ENCODE measurements at places on chromosomes 7 and 10.

GRCh38 chr7:2018569-2019460 lies 213.9 kb downstream of the MAD1L1 start:
- DNase-seq, result no peak

DNA sequence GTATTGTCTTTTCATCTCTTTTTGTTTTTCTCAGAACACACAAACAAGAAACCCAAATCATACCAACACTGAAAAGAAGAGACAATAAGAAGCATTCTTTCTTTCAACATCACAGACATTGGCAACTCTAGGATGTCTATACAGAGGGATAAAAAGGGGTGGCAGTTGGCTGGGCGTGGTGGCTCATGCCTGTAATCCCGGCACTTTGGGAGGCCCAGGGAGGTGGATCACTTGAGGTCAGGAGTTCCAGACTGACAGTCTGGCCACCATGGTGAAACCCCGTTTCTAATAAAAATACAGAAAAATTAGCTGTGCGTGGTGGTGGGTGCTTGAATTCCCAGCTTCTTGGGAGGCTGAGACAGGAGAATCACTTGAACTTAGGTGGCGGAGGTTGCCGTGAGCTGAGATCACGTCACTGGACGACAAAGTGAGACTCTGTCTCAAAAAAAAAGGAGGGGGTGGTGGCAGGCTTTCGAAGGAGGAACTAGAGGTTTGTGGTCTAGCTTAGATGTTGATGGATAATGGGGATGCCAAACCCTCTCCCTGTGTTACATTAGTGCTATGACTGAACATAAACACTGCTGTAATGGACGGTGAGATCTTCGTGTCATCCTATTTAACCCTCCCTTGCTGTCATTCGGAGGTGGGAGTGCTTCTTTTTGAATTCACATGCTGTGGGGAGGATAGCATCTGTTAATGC lies 9.4 kb downstream of the CNNM2 start:
- no peak for DNase-seq

DNA sequence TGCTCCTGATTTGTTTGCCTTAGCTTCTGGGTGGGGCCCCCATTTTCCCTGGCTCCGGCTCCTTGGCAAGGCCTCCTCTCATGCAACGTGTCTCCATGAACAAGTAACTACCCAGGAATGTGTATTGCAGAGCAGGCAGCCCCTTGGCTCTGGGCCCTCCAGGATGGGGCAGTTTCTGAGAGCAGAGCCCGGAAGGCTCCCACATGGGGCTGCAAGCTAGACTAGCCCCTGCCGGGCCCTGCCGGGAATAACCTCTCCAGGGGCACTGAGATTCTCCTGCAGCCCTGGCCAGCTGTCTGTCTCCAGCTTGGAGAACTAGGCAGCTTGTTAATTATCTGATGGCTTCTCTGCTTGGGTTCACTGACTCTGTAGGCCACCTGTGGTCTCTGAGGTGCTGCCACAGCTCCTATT lies 184.0 kb upstream of the INHBA start:
- no peak for DNase-seq

- DNase-seq, result no peak
These were observed 8.6 kb downstream of the ZSCAN25 start for GRCh38 chr7:99625321-99625720.

- DNase-seq, result no peak
These were observed 18.0 kb downstream of the ADAP1 start for GRCh38 chr7:936386-937054.

GRCh38 chr10:102770108-102770482 lies 26.3 kb downstream of the WBP1L start:
- DNase-seq, result no peak

DNA sequence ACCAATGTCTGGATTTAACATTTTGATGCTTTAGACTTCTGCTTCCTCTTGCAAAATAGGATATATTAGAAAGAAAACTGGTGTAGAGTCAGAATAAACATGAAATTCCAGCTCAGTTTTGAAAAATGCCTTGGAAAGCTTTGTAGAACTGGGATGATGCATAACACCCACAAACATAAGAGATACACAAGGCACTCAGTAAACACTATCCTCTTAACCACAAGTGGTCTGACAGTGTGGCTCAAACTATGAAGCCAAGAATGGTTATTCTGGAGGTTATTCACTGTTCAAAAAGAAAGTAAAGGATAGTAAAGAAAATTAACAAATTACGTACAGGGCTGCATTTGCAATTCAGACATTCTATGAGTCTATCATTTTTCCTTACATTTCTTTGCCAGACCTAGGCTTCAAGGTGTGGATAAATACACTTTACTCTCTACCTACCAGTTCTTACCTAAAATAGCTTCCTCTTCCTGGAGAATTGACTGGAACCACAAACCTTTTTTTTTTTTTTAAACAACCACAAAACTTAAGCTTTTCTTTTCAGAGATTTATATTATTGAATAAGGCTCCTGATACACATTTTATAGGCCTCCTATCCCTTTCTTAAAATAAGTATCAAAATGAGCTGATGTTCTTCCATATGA lies 9.0 kb upstream of the RSBN1L start:
- no peak for DNase-seq

DNA sequence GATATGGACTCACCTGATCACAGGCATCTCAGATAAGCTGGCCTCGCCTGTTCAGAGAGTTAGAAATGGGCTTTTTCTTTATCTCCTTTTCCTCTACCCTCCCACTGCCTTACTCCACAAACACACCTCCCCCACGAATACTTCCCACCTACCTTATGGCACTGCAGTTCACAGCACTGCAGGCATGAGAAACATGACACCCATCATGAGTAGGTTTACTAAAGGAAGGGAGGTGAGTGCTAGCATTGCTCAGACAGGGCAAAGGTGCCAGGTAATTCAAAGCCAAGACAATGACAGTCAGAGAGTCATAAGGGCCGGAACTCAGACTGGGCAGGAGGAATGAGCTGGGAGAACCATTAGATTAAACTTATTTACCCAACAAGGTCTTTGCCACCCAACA lies 220.6 kb downstream of the FAM107B start:
- no peak for DNase-seq

DNA sequence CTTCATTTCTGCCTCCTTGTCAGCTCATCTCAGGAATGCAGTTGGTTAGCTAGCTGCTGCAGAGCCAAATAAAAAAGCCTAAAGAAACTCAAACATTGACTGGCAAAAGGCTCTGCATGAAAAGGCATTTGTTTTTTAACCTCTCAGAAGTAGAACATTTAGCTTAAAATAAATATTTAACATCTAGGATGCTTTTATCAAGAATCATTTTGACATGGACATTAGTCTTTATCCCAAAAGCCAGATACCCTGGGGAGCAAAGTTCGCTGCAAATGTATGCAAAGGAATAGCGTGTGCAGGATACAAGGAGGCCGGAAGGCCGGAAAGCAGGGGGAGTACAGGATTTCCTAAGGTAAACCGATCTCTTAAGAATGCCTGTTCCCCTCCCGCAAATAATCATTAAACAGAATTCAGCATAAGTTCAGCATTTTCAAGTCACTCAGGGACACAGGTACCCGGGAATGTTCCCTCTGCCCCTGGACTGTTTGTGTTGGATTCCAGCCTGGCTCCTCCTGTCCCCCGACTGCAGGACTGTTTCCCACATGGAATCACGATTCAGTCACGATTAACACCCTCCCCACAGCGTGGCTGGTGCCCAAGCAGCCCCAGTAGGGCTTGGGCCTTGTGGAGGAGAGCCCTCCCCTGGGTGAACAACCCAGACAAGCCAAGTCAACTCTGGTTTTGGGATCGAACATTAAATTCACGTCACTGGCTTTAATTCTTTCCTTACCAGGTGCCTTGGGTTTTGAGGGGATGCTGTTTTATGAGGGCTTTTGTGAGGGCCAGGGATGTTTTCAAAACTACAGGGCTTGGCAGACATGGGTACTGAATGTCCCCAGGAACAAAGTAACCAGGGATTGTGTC lies 97.8 kb downstream of the HIPK2 start:
- no peak for DNase-seq

- DNase-seq, result no peak
These were observed 24.5 kb downstream of the RSU1 start for GRCh38 chr10:16792675-16793074.

DNA sequence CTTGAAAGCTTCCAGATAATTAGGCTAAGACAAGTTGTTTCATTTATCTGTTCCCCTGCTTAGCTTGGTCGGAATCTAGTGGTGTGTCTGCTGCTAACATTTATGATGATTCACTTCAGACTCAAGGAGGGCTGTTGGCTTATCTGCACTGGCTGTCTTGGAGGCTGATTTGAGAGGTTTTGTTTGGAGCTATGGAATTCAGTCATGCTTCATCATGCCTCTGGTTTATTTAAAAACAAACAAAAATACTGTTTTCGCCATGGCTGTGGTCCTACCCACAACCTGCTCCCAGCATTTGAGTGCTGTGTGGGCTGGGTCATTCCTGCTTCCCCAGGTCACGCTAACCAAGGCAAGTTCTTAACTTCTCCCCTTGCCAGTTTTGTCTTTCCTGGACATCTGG lies 11.7 kb upstream of the ARPC1B start:
- no peak for DNase-seq

DNA sequence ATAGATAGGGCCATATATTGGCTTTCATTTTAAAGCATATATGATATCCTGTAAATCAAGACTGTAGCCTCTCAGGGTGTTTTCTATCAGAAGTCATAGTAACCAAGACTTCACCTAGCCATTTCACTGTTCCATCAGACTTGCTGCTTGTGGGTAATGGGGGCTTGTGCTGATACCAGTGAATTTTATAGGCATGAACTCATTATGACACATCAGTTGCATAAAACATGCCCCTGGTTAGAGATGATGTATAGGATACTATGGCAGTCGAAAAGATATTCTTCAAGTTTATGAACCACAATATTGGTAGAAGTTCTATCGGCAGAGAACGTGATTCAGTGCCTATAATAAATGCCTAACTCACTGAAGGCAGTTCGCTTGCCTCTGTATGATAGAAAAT lies 206.4 kb downstream of the ITGB1 start:
- DNase-seq, result no peak

DNA sequence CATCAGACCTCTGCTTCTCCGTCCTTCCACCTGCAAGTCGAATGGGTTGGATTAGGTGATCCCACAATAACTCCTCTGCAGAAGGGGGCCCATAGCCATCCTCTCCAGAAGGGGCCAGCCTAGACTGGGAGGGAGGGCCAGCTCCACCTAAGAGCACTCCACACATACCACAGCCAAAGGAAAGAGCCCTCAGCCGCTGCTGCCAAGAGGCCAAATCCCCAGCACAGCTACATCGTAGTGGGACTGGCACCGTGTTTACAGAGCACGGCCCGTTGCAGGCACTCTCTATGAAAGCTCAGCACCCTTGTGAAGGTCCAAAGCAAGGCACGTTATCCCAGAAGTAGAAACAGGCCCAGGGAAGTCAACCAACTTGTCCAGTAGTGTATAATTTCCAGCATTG lies 5.4 kb downstream of the KCNH2 start:
- DNase-seq, result no peak

GRCh38 chr7:148722340-148723165 lies 23.9 kb downstream of the CUL1 start:
- DNase-seq, result no peak

GRCh38 chr7:106731187-106731586 lies 70.2 kb upstream of the CCDC71L start:
- no peak for DNase-seq

GRCh38 chr7:155374276-155375252 lies 76.9 kb downstream of the INSIG1 start:
- DNase-seq, result no peak

DNA sequence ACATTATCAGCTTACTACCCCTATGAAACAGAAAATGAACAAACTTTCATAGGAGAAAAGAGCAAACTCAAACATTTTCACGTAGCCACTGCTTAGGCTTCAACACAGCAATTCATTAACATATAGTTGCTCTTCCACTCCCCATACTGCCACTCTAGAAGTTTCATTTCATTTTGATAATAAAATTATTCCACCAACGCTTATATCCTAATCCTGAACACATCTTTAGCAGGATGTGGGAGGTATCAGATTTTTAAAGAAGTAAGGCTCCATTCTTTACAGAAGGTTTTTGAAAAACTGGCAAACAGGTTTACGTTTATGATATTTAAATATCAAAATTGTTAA lies 77.5 kb upstream of the ANK3 start:
- no peak for DNase-seq

DNA sequence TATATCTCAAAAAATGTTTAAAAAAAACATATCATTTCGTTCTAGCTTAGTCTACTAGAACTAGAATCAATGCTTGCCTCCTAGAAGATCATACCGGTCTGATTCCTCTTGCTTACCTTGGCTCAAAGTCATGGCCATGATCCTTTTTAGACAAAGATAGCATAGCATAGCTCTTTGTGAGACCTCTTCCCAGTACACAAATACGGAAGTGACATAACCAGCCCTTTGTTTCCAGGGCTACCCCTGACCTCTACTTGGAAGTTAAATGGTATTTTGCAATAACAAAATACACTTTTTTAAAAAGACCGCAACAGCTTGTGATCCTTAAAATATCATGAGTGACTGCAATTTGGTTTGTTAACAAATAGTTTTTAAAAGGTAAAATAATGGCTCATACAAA lies 130.7 kb upstream of the NOBOX start:
- no peak for DNase-seq

DNA sequence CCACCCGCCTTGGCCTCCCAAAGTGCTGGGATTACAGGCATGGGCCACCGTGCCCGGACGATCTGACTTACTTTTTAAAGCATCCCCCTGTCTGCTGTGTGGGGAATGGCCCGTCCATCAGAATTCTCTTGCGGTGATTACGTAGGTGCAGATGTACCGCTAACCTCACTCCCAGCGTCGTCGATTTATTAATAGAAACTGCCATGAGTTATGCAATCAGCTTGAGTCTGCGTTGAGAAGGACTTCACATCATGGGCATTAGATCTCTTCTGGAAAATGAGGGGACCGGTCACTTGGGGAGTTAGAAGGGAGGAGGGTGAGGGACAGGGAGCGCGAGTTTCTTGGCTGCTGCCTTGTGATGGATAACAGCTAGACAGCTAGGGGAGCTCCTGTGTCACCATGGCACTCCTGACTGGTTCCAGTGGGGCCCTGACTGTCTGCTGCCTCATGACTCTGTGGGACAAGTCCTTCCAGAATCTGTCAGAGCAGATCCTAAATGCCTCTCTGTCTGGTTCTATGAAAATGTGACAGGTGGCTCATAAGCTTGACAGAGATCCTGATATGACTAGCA lies 35.2 kb downstream of the POR start:
- DNase-seq, result no peak

DNA sequence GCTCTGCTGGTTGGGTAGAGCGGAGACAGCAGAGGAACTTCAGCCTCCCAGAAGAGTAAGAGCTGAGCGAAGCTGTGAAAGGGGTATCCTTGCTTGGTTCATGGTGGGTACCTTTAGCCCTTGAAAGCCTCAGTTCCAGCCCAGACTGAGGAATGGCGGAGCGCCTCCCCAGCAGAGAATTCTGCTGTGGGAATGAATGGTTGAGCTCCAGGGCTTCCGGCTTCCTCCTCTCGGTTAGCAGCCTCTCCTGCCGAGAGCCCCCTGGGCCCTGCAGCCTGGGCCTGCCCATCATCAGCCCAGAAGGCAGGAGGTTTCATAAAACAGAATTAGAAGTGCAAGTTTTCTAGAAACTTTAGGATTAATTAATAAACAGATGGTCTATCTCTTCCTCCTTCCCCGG lies 79.9 kb upstream of the ANLN start:
- no peak for DNase-seq
